ENCODE measurements at places on chromosomes 16 and 17.
A peak's percentile ranks its signal among the peaks of the same experiment; 100 is the strongest.

GRCh38 chr16:56836410-56837230 lies 28.4 kb upstream of the SLC12A3 start:
- DNase-seq = no peak

DNA sequence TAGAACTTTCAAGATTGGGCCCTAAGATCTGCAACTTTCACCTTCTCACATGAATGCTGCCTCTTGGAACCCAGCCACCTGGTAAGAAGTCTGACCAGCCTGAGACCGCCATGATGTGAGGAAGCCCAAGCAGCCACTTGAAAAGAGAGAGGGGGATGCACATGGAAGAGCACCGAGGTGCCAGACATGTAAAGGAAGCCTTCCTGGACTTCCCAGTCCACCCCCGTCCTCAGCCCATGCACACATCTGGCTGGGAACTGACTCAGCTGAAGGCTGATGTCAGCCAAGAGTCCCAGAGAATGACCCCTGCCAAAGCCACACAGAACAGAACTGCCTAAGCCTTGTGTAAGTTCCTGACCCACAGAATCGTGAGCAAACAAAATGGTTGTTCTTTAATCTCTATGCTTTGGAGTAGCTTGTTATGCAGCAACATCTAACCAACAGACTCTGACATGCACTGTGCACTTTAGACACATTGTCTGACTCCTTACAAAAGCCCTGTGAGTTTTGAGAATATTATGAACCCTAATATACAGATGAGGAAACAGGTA lies 86.7 kb downstream of the RMI2 start:
- DNase-seq = no peak

GRCh38 chr16:67910158-67910557 lies 17.1 kb downstream of the PSKH1 start:
- no peak for DNase-seq

DNA sequence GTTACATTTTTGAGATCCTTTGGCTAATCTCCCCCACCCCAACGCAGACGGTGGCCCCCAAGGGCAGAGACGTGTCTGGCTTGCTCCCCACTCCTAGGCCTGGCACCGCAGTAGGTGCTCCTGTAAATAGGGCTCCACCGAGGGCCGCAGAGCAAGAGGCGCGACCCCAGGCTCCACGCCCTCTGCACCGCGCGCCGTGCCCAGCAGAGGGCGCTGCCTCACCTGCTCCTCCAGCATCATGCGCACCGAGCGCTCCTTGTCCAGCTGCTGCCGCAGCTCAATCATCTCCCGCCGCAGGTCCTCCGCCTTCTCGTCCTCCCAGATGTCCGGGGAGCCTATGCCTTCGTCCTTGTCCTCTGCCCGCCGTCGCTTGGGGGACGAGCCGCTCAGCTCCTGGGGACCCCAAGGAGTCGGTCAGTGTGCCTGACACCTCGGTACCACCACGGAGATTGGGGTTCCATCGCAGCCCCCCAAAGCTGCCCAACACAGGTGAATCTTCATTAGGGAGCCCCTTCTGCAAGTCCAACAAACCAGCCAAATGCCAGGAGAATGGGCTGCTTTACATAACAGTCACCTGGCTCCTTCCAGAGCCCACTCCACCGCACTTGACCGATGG lies 11.2 kb downstream of the TFAP4 start:
- DNase-seq = peak; percentile 49

DNA sequence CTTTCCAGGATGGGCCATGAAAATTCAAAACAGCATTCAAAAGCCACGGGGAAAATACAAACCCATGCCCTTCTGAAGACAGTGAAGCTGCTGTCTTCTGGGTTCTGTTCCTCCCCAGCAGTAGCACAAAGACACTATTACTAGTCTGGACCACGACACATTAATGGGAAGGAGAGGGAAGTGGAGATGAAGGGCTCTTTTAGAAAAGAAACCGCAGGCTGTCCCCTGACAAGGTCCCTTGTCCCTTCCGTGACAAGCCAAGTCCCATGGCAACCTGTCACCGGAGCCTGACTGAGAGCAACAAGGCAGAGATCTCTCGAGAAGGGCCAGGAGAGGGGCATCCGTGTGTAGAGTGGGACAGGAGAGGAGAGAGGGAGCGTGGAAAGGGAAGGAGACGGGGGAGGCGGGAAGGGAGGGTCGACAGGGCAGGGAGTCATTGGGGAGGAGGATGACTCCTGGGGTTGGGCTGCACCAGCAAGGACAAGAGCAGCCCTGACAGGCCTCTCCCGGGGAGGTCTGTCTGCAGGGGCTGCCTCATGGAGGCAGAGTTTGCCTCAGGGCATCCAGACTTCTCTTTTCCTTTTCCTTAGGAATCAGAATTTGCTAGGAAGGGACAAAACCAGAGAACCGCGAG lies 436.2 kb downstream of the SLC39A11 start:
- no peak for DNase-seq

GRCh38 chr16:87552772-87553573 lies 49.3 kb upstream of the JPH3 start:
- DNase-seq = no peak

GRCh38 chr17:19303367-19303776 lies 59.2 kb downstream of the B9D1 start:
- no peak for DNase-seq

GRCh38 chr17:14353861-14354474 lies 53.1 kb downstream of the HS3ST3B1 start:
- DNase-seq = no peak

DNA sequence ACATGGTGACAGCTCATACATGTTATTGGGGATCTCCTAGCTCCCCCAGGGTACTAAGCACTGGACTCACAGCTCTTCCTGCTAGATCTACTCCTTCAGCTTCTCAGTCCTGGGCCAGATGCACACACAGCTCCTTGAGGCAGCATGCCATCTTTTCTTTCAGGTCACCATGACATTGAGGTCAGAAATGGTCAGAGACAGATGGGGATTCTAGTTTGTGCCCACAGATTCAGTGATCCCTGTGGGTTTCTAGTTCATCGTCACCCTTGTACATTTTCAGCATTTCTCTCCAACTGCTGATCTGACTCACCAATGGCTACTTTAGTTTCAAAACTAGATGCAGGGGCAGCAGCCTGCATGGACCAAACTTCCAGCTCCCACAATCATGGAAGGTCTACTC lies 560.7 kb upstream of the PSMD7 start:
- no peak for DNase-seq

DNA sequence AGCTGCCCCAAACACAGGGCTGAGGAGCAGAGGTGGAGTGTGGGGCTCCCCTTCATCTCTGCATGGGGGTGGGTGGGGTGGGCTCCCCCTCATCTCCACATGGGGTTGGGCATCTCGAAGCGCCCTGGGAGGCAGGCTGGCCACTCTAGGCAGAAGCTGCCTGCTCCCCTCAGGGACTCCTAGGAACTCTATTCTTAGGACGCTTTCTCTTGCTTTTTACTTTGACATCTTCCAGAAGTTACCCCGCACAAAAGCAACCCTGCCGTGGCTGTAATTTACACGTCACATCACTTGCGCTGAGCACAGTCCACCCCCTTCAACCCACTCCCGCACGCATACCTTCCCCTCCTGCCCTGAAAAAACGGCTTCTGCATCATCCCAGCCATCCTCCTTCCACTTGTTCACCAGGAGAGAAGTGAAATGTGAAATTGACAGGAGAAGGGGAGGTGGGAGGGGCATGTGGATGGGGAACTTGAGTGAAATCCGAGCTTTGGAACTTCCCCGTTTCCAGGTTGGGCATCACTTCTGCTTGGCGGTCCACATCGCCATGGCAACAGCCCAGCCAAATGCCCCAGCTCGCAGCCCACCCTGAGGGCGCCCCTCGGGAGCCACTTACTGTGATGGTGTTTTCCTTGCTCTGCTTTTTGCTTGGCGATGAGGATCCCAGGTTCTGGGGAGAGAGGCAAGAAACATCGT lies 53.7 kb upstream of the RCVRN start:
- DNase-seq = no peak

DNA sequence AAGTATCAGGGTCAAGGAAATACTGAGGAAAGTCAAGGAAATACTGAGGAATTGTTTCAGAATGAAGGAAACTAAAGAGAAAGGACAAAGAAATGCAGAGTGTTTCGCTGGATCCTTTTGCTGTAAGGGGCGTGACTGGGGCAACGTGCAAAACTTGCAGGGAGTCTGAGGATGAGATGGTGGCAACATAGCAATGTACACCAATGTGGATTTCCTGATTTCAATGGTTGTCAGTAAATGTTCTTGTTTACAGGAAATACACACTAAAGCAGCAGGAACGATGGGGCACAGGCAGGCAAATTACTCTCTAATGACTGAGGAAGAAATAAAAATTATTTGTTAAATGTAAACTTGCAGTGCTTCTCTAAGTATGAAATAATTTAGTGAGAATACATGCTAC lies 34.4 kb downstream of the ZZEF1 start:
- no peak for DNase-seq

DNA sequence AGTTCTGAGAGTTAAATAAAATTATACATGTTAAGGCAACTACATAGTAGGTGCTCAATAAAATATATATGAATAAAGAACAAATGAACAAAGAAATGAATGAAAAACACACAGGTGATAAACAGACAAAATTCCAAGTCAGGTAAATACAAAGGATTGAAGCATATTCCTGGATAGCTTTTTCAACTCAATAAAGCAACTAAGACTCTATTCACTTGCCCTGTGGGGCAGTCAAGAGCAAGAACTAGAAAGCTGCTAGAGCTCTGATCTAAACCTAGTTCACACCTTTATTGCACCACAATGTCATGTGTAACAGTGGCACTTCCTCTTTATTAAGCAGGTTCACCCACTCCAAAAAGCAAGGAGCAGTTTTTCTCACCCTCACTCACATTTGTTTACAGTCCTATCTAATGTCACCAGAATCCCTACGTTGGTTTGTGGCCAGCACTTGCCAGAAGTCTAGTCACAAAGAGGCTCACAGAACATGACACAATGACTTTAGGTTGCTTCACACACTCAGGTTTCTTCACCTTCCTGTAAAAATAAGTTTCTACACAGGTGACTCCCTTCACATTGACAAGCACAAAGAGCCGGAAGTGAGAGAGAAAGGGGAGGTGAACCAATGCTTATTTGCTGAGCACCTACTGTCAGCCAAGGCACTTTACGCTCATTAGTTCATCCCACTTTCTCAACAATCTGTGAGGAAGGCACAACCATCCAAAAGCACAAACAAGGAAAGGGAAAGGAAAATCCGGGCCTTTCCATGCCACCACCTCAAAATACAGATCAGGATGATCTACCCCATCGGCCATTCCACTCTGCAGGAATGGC lies 70.8 kb downstream of the XPO6 start:
- DNase-seq = peak; percentile 72

- DNase-seq = no peak
Measured at GRCh38 chr17:45851464-45851863, 6.8 kb downstream of the SPPL2C start.

DNA sequence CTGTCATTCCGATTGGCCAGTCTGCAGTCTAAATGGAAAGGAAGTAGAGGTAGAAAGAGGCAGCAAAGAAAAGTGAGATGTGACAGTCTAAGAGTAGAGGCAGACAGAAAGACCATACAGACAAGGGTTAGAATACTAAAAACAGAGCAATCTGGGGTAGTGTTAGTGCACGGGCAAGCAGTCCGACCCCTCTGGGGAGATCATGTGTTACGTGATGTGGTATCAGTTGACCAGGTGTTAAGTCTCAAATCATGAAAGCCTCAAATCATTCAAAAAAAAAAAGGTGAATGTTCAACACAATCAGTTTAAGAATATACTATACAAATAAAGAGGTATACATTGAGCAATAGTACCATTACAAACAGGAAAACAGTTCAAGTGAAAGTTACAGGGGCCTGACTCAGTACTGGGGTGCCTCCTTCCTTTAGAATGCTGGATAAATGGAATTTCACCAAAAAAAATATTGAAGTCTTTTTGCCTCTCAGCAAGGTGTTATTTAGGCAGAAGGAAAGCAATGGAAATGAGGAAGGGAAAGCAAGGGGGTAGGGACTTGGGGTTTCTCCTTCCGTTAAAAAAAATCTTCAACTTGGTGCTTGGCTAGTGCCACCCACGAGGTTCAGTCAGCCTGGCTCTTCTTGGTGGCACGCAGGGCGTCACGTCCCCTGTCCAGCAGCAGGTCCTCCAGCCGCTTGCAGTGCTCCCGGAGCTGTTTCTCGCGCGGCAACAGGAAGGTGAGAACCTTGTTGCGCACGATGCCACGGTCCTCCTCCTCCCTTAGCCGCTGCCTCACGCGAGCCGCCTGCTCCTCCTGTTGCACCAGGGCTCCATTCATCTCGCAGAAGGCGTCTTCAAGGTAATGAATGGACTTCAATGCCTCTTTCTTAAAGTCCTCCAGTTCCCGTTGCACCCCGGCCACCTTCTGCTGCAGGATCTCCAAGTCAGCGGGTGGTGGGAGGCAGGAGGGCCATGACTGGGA lies 616 bp downstream of the CCDC182 start:
- DNase-seq = no peak

DNA sequence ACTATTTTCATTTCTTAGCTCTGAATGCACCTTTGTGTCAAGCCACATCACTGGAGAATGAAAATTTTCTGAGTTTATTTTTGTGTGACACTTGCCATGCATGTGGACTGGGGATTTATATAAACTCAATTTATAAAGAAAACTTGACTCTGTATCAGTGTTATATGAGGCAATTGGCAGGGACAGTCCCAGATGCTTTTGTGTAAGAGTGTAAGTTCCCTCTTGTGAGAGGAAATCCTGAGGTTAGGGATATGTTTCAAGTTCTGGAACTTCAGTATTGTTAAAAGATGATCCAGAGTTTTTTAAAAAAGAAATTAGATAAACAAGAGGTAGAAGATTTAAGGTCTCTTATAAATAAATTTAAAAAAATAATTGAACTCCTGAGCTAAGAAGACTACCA lies 10.9 kb upstream of the CCL8 start:
- no peak for DNase-seq

DNA sequence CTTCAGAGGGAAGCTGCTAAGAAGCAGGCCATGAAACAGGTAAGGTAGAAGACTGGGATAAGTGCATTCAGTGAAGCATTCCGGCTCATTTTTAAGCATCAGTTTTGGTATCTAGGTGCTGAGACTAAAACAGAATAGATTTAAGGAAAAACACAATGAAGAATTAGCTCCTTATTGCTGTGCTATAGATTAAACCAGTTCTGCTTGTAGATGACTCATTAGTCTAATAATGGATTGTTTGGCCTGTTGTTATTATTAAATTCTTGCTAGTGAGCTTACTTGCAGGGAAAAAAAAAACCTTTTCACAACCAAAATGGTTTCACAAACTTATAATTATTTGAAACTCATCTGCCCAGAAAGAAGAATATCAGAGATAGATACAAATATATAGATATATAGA lies 55.9 kb downstream of the NSRP1 start:
- DNase-seq = no peak

GRCh38 chr16:87451563-87452210 lies 41.1 kb downstream of the ZCCHC14 start:
- no peak for DNase-seq

- no peak for DNase-seq
Measured at GRCh38 chr17:61248399-61248798, 151.2 kb upstream of the TBX2 start.

GRCh38 chr16:84598360-84598759 lies 19.5 kb downstream of the COTL1 start:
- DNase-seq = no peak

DNA sequence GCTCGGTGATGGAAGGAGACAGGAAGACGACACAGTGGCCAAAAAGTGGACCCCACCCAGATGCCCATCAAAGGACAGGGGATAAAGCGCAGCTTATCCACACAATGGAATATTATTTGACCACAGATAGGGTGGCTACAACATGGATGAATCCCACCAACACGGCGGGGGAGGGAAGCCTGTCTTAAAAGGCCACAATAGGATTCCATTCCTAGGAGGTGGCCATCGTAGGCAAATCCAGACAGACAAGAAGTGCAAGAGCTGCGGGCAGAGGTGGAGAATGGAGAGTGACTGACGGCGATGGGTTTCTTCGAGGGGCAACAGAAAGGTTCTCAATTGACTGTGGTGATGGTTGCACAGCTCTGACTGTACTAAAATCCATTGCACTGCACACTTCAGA lies 16.0 kb downstream of the SLC38A8 start:
- no peak for DNase-seq
